ENCODE measurements at places on chromosomes 5 and 9.

DNA sequence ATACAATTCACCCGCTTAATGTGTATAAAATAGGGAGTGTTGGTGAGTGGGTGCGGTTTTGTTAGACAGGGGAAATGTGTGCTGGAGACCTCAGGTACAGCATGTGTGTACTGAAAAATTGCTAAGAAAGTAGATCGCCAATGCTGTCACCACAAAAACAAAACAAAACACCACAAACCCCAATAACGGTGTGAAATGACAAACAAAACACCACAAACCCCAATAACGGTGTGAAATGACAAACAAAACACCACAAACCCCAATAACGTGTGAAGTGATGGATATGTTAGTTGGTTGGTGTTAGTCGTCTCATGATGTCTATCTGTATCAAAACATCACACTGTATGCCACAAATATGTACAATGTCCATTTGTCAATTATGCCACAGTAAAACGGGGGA lies 14.2 kb upstream of the GFPT2 start:
- no peak for DNase-seq

DNA sequence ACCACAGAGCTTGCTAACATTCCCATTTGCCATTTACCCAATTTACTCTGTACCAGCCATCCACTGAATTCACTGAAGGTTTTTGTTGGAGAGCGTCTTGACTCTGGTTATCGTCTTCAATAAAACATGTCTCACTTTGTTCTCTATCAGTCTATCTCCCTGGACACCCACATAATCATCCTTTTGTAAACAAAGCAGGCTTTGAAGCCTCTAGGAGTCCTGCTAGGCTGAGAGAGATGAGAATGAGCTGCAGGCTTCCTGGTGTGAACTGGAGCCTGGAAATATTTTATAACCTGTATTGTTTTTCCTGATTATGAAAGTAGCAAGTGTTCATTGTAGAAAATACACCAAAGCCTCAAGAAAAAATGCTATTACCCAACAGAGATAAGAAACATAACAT lies 140.6 kb upstream of the ZNF366 start:
- DNase-seq: no peak

GRCh38 chr5:33479311-33479710 lies 38.5 kb downstream of the TARS1 start:
- DNase-seq: no peak

DNA sequence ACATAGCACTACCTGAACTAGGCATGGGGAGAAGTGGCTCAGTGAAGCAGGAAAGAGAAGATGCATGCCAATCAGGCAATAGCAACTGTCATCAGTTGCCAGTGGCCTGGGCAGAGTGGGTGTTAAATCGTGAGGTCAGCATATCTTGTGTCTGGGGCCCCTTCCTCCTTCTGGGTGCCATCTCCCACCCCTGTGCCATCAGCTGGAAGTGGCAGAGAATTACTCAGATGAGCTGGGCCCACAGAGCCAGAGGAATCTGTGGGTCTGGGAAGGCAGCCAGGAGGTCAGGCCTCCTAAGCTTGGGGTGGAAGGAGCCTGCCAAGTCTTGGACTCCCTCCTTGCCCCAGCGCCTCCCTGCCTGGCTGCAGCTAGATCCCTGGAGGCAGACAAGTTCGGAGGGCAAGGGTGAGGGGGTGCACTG lies 66.5 kb downstream of the GALNT12 start:
- no peak for DNase-seq

GRCh38 chr9:126459965-126460843 lies 133.6 kb downstream of the MVB12B start:
- no peak for DNase-seq

DNA sequence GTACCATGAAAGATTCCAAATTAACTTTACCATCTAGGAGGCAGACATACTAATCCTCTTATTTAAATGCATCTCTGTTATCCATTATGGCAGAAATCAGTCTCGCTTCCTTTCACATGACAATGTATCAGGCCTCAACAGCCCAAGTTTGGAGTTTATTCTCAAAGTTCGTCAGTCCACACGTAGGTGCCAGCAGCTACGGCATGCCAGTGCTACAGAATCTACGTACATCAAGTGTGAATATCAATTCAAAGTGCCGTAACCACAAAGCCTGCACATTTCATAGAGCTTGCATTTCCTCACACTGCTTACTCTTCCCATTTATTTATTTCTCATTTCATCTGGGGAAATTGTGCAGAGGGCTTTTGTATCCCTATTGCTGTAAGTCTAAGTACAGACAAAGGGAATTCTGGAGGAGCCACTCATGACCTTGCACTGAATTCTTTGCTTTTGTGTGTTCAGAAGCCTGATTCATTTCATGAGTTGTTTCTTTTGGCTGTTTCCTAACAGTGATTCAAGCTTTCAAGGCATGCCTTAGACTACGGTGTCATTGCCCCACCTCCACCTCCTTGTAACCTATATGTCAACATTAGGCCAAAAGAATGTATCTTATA lies 10.0 kb downstream of the ENC1 start:
- no peak for DNase-seq

GRCh38 chr9:4494806-4495205 lies 4.5 kb downstream of the SLC1A1 start:
- no peak for DNase-seq

DNA sequence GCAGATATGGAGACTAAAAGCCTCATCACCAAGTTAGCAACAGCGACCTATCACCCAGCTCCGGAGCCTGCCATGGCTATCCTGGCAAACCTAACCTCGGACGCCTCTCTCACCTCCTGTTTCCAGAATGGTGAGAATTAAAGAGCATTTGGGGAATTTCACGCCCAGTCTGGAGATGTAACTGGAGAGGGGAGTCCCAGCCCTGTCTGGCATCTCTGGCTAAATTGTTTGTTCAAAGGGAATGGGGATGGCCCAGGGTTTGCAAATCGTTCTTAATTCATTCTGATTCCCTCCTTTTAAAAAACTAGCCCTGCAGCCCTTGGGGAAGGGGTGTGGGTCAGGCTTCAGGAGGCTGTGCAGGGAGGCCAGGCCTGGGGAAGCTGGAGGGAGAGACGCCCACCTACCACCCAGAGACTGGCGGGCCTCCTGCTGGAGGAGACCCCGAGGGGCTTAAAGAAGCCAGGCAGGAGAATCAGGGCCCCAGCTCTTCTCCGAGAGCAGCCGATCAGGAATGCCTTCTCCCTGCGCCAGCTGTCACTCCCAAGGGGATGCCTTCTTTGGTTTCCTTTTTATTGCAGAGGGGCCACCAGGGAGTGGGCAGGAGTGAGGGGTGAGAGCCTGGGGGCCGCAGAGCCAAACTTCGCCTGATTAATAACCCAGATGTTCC lies 964 bp upstream of the COL5A1 start:
- DNase-seq: no peak

DNA sequence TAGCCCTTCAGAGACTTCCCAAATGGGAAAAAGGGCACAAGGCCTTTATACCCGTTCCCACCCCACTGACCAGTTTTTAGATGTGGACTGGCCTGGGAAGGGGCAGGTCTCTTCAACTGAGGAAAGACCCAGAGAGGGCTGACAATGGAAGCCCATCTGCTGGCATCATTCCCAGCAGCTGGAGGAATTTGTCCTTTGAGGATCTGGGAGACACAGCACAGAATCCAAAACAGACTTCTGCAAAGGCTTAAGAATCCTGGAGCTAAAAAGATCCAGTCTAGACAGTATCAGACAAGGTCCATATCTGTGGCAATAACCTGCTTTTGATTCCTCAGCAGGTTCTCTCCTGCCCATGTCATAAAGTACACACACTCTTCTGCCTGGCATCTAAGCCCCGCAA lies 329.2 kb downstream of the TMEM167A start:
- DNase-seq: no peak
